ENCODE measurements at places on chromosomes 4 and X. TPM values are rescaled to one million over a fixed set of nuclear protein-coding genes. Genes with fewer than 3 reads are reported as not detected.

EPHA5 gene
- 0.16 TPM for polyA plus RNA-seq

MAP7D2 gene
- 0.26 TPM for polyA plus RNA-seq

N4BP2 gene
- 3.0 TPM for polyA plus RNA-seq

CLCN4 gene
- polyA plus RNA-seq = 2.2 TPM

GRCh38 chr4:1693131-1693896 lies 9.2 kb upstream of the FAM53A start:
- H3K27me3 ChIP-seq = no peaks in the 10 kb centered on the region
- no peak overlapping the region for H3K27ac ChIP-seq
- DNase-seq = peak; percentile 81
- H3K4me3 ChIP-seq = no peak overlapping the region

DNA sequence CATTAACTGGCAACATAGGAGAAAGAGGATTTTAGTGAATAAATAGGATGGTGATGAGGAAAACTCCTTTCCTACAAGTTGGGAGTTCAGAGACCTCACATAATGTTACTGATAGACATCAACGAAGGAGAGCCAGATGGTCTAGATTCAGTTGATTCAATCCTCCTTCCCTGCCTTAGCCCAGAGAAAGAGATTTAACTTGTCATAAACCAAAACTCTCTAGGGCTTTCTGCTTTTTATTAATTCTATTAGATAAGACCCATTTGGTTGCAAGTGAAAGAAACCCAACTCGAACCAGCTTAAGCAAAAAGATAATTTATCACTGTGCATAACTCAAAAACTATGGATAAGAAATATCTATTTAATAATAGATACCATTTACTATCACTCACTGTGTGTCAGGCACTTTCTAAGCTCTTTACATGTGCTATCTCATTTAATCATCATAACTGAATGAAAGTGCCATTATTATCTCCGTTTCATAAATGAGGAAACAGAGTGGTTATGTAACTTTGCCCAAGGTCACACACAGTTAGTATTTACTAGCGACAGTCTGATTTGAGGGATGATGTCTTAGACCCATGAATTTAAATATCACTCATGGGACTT lies 4.3 kb upstream of the UNC5C start:
- no peak for DNase-seq
- no peak overlapping the region for H3K27ac ChIP-seq
- peaks cover 2% of the 10 kb centered on the region for H3K27me3 ChIP-seq

DNA sequence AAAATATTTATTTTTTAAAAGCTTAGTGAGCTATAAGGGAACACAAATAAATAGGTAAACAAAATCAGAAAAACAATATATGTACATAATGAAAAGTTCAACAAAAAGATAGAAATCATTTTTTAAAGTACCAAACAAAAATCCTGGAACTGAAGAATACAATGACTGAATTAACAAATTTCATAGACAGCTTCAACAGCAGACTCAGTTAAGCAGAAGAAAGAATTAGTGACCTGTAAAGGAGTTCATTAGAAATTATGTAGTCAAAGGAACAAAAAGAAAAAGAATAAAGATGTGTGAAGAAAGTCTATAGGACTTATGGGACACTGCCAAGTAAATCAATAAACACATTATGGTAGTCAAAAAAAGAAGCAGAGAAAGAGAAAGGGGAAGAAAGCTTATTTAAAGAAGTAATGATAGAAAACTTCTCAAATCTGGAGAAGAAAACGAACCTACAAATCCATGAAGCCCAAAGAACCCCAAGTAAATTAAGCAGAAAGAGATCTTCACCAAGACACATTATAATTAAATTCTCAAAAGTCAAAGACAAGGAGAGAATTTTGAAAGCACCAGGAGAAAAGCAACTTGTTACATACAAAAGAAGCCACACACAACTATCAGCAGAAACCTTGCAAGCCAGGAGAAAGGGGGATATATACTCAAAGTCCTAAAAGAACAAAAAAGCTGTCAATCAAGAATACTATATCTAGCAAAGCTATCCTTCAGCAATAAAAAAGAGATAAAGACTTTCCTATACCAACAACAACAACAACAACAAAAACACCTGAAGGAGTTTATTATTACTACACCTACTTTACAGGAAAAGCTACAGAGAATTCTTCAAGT lies 338.9 kb downstream of the PTTG2 start:
- no peak overlapping the region for H3K4me3 ChIP-seq
- H3K4me1 ChIP-seq = no peaks in the 10 kb centered on the region
- H3K36me3 ChIP-seq = no peaks in the 10 kb centered on the region
- H3K27me3 ChIP-seq = no peaks in the 10 kb centered on the region

GRCh38 chr4:126136922-126137781 lies 822.4 kb downstream of the FAT4 start:
- H3K4me3 ChIP-seq = no peak overlapping the region
- no peak overlapping the region for H3K27ac ChIP-seq
- DNase-seq = no peak
- no peaks in the 10 kb centered on the region for H3K36me3 ChIP-seq
- no peaks in the 10 kb centered on the region for H3K4me1 ChIP-seq
- H3K27me3 ChIP-seq = no peaks in the 10 kb centered on the region

GRCh38 chr4:149057594-149057993 lies 615.4 kb upstream of the NR3C2 start:
- H3K36me3 ChIP-seq = no peaks in the 10 kb centered on the region
- H3K4me3 ChIP-seq = no peak overlapping the region
- no peak for DNase-seq
- no peaks in the 10 kb centered on the region for H3K27me3 ChIP-seq

DNA sequence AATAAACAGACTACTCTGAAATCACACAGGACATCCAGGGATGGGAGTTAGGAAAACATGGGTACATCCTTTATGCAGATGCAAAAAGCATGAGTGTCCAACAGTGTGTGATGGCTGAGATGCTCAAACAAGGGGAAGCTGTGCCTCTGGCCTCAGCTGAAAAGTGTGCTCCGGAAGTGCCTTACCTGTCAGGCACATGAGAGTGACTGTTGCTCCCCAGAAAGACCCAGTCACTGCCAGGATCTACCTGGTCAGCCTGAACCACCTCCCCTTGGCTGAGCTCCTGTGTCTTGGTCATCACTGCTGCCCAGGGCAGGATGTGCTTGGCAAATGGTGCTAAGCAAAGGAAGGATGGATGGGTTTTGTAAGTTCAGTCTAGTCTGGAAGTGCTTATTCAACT lies 4.0 kb downstream of the PPP2R2C start:
- no peaks in the 10 kb centered on the region for H3K36me3 ChIP-seq
- no peaks in the 10 kb centered on the region for H3K4me1 ChIP-seq
- H3K27ac ChIP-seq = no peak overlapping the region
- H3K27me3 ChIP-seq = peaks cover 2% of the 10 kb centered on the region
- no peak overlapping the region for H3K4me3 ChIP-seq

- DNase-seq = peak; percentile 92
- no peaks in the 10 kb centered on the region for H3K27me3 ChIP-seq
- peaks cover 2% of the 10 kb centered on the region for H3K36me3 ChIP-seq
- no peak overlapping the region for H3K4me3 ChIP-seq
These were observed 99.8 kb downstream of the KLHL8 start for GRCh38 chr4:87120411-87121162.

GRCh38 chrX:6965729-6966128 lies 181.8 kb upstream of the STS start:
- H3K27me3 ChIP-seq = no peaks in the 10 kb centered on the region
- H3K27ac ChIP-seq = no peak overlapping the region
- no peak overlapping the region for H3K4me3 ChIP-seq
- H3K4me1 ChIP-seq = no peaks in the 10 kb centered on the region
- H3K36me3 ChIP-seq = no peaks in the 10 kb centered on the region
- DNase-seq = no peak

GRCh38 chr4:125434136-125434535 lies 119.4 kb downstream of the FAT4 start:
- DNase-seq = peak; percentile 57
- H3K36me3 ChIP-seq = no peaks in the 10 kb centered on the region
- H3K4me3 ChIP-seq = no peak overlapping the region
- H3K27me3 ChIP-seq = no peaks in the 10 kb centered on the region
- no peak overlapping the region for H3K27ac ChIP-seq

GRCh38 chr4:67437974-67438713 lies 107.2 kb downstream of the CENPC start:
- no peaks in the 10 kb centered on the region for H3K4me1 ChIP-seq
- no peak overlapping the region for H3K4me3 ChIP-seq
- no peaks in the 10 kb centered on the region for H3K36me3 ChIP-seq
- no peaks in the 10 kb centered on the region for H3K27me3 ChIP-seq

DNA sequence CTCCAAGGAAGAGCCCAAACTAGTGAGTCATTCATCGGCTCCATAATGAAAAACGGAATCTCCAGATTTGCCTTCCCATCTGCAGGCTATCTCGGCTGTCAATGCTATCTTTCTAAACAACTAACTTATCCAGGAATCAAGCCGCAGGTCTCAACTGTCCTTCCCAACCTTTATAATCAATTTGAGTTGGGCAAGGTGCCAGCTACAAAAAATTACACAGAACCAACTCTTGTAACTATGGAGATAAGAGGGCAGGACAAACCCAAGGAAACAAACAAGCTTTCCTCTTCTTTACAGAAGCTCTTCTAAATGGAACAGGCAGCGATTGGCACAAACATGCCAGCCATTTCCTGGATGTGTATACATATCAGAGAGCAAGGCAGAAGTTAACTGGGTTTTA lies 61.2 kb upstream of the RAI2 start:
- H3K27ac ChIP-seq = no peak overlapping the region
- no peaks in the 10 kb centered on the region for H3K4me1 ChIP-seq
- DNase-seq = no peak
- no peak overlapping the region for H3K4me3 ChIP-seq
- H3K27me3 ChIP-seq = no peaks in the 10 kb centered on the region
